ENCODE measurements at places on chromosomes 16 and 17.

- no peak for DNase-seq
Measured at GRCh38 chr16:81638286-81638945, 140.7 kb upstream of the PLCG2 start.

DNA sequence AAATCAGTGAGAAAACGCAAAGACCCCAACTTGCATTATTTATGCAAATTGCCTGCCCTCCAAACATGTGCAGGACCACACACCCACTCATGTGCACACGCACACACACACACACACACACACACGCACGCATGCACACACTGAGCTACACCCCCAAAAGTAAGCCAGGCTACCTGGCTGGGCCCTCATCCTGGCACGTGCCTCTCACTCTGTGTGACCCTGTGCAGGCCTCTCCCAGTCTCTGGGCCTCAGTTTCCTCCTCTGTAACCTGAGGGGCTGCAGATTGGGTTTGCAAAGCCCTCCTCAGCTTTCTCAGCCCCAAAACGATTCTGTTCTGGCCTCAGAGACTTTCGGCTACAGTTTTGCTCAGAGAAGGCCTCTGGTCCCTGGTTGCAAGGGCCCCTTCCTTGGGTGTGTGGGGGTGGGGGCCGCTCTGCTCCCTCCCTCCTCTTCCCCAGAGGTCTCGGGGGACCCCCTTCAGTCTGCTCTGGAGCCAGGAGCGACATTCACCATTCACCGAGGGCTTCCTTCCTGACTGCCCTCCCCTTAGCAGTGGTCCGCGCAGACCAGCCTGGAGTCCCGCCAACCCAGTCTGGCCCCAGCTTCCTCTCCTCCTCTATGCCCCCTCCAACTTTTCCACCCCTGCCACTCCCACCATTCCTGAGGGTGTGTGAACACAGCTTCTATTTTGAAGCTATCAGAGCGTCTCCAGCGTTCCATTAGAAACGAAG lies 5.4 kb upstream of the PIK3R6 start:
- DNase-seq, result no peak

GRCh38 chr17:42016411-42016831 lies 818 bp downstream of the DNAJC7 start:
- DNase-seq, result no peak

GRCh38 chr16:22734368-22734767 lies 79.6 kb upstream of the HS3ST2 start:
- no peak for DNase-seq

- DNase-seq, result no peak
Measured at GRCh38 chr17:65609286-65609685, 47.8 kb upstream of the AXIN2 start.

DNA sequence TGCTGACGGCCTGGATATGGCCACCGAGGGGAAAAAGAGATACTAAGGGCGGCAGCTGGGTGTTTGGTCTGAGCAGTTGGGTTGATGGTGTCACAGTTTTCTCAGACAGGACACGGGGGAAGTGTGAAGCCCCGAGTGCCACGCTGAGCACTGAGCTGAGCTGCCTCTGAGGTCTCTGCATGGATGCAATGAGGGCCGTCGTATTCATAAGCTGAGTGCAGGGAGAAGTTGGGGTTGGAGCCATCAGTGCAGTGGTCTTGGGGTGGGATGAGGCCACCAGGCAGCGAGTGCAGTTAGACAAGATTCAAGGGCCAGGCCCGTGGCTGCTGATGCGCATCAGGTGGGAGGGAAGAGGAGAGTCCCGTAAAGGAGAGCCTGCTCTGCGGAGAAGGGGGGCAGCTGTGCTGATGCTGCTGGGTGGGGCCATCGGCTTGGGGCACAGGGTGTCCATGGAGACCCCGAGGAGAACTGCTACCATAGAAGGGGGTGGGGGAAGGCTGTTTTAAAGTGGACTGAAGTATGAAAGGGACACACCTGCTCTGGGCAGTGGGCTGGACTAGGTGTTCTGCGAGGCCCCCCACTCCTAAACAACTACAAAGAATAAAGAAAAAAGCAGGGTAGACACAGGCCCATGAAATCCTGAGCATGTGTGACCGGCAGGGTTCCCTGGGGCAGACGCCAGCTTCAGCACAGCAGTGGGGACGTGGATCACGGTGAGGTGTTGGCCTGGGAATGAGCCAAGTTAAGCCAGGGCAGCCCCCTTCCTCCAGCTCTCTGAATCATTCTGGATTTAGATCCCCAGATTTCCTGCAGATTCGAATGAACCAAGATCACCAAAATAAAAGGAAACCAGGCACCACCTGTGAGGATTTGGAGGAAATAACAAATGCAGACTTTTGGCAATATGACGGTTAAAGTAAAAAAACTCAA lies 19.7 kb downstream of the IL34 start:
- DNase-seq, result no peak

- no peak for DNase-seq
Measured at GRCh38 chr16:56855946-56856345, 9.1 kb upstream of the SLC12A3 start.

DNA sequence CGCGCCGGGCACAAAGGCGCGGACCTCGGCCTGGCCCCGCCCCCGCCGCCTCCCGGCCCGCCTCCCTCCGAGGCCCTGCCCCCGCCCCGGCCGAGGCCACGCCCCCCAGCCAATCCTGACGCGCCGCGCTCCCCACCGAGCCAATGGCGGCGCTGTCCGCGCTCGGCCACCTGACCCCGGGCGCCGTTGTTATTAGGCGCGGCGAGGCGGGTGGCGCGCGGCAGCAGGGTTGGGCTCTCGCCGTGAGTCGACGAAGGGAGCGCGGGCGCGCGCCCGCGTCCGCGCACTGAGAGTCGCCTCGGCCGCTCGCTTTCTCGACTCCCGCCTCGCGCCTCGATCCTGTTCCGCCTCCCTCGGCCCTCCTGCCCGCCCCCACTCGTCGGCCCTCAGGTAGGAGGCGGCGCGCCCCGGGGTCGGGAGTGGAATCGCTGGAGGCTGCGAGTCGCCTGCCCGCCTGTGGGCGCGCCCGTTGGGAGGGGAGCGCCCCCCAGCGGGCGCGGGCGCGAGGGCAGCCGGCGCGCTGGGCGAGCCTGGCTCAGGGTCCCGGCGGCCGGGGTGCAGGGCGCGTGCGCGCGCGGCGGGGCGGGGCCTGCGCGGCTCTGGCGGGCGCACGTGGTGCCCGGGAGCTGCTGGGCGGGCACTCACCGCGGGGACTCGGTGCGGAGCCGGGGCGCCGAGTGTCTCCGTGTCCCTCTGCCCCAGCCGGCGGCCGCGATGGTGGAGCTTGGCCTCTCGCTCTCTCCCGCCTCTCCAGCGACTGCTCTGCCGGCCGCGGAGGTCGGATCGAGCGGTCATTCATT lies 405 bp upstream of the CBLN1 start:
- peak; percentile 24 for DNase-seq

- DNase-seq, result peak; percentile 30
Measured at GRCh38 chr17:82065638-82066303, at the start of gene DUS1L. TSS of gene DUS1L (minus strand) at chr17:82065804. CDS start at chr17:82065059, 745 bp downstream.

DNA sequence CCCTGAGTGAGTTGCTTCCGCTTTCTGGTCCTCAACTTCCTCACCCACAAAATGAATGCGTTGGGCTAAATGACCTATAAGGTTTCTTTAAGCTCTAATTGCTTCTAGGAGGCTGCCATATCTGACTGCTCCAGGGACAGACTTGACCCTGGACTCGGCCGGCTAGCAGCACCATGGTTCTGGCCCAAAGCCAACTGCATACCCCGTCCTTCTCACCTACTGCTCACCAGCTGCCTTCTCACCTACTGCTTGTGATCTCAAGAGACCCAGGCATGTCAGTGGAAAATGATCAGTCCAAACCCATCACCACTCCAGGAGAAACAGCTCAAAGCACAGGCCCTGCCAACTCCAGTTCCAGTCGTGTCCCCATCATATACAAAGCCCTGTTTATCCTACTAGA lies 124.3 kb upstream of the IRX5 start:
- no peak for DNase-seq

GRCh38 chr16:72615856-72616255 lies 432.1 kb downstream of the ZFHX3 start:
- DNase-seq, result no peak

GRCh38 chr17:35870906-35871819 lies 2.5 kb upstream of the HEATR9 start:
- no peak for DNase-seq

GRCh38 chr16:30437511-30438046 lies 7.7 kb upstream of the DCTPP1 start:
- no peak for DNase-seq

DNA sequence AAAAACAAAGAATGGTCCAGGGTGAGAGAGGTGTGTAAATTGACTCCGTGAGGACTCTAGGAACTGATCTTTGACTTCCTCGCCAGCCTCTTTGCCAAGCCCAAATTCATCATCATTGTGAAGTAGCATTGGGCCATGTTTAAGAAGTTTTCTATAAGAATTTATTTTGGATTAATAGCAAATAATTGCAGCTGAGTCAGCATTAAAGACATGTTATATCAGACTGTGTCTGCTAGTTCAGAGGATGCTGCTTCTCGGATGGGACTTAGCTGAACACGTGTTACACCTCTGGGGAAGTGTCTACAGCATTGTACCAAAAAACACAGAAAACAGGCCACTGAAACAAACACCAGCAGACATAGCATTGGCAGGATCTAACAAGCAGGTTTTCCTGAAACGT lies 366.6 kb downstream of the CDH13 start:
- no peak for DNase-seq
